ENCODE measurements at places on chromosomes 3 and 15. TPM values are rescaled to one million over a fixed set of nuclear protein-coding genes. Genes with fewer than 3 reads are reported as not detected.

GOLGA6D gene
- 0.05 TPM for total RNA-seq

LDHAL6B gene
- total RNA-seq, result not detected

GABRR3 gene
- 0.05 TPM for total RNA-seq

DNA sequence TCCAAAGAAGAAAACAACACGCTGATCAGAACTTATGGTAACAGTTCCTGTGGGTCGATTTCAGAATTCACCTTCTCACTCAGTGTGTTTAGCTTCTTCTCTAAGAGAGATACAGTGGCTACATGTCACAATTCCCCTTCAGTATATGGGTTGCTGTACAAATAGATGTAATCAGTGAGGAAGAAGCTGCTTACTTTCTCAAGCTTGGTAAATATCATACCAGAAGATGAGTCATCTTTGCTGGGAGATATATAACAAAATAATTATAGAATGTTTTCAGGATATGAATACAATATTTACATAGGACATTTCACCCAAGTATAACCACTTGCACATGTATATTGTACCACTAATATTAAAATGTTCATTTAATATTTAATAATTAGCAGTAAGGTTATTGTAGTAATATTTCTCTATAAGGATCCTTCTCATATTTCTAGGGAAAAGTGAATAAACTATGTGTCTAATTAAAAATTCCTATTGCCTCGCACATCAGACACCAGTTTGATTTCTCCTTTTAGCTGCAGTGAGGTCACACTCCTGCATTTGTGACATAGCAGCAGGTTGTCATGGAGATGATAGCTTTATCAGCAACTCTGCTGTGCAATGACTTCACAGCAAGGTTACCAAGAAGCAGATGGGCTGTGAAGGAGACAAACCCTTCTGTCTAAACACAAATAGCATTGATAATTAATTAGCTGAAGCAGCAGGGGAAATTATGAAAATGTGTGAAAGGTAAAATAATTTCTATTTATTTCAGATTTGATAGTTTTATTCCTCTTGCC, 211.4 kb downstream of the TUSC7 start:
- DNase-seq, result no peak

- DNase-seq, result no peak
Observed at GRCh38 chr15:32818758-32819447, 101.1 kb downstream of the GREM1 start.

DNA sequence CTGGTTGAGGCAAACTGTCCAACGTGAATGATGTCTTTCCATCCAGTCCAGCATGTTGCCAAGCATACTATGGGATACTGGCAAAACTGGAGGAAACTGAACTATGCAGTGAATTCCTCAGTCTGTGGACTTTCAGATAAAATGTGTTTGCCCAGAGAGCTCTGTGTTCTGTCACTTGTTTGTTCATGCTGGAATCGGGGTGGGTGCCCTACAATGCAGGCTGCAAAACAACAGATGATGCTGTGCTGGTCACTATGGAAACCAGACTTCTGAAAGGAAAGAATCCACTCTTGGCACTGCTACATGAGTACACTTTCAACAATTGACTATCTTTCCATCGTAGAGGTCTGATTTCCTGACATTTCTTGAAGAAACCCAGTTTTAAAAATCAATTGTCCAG, 272.5 kb upstream of the ARHGEF26 start:
- no peak for DNase-seq
